Hepatocyte (in vitro differentiated cells): ENCODE measurements at places on chromosomes 2 and 18.

- DNase-seq, result no peak
Observed at GRCh38 chr18:77635451-77635850, 385.8 kb downstream of the GALR1 start.

DNA sequence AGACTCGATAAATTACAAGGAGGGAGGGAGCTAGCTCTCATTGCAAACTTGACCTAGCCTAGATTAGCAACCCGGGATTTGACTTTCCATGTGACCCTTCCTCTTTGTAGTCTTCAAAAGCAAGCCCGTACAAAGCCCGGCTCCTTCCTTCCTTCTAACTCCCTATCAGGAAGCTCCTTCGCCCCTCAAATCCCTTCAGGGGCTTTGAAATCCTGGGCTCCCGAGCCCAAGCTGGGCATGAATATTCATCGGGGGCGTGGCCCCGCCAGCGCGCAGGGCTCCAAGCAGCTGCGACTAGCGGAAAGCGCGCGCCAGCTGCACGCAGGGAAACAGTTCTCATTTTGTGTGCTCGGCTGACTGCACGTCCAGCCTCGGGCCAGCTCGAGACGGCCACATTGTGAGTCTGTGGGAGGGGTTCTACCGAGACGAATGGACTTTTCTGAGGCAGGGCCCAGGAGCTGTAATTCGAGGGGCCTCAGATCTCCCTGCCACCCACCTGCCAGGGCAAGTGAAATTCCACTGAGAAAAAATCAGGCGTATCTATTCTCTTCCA is 84.0 kb upstream of the PELI1 start:
- peak; percentile 90 for DNase-seq

- DNase-seq, result no peak
Observed at GRCh38 chr2:65775839-65776238, 343.4 kb upstream of the SPRED2 start.

- DNase-seq, result no peak
Observed at GRCh38 chr2:195461010-195461409, 196.0 kb upstream of the SLC39A10 start.

- peak; percentile 76 for DNase-seq
Observed at GRCh38 chr2:110993557-110994231, 127.0 kb upstream of the BCL2L11 start.

- peak; percentile 14 for DNase-seq
Observed at GRCh38 chr2:228556717-228557116, 375.2 kb upstream of the SPHKAP start.

- no peak for DNase-seq
Observed at GRCh38 chr2:224694502-224694901, 21.7 kb downstream of the CCDC195 start.

GRCh38 chr2:203802342-203803052 is 65.1 kb upstream of the CTLA4 start:
- DNase-seq, result no peak

DNA sequence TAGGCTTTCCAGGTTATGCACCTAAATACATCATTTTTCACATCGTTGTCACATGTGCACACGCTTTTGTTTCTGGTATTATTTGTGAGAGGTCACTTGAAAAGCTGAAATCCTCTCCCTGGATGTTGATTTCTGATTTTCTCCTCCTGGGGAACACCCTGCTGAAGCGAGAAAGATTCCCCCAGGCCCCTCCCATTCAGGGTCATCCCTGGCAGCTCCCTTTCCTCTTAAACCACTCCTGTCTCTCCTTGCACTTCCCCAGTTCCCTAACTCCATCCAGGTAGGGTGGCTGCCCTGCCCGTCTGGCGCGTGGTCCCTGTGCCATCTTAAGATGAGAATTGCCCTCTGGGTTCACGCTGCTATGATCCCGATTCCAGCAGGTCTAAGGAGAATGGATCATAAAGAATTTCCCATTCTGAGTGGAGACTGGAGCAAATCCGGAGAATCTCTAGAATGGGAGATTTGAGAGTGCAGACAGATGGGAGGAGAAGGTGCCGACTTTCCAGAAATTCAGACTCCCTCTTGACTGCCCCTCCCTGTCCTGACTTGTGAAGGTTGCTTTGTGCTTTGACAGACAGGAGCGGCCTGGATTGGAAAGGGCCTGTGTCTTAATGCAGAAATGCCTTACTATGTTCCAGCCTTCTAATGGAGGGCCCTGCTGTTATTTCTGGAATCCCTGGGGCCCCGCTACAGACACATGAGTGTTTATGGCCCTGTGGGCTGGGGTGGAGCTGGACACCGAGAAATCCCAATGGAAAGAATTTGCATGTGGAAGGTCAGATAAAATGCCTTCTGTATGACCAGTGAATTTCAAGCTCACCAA is 1.3 kb upstream of the YWHAQ start:
- DNase-seq, result peak; percentile 43

- no peak for DNase-seq
Observed at GRCh38 chr2:202113571-202114142, 40.6 kb downstream of the KIAA2012 start.

- DNase-seq, result no peak
Observed at GRCh38 chr2:44470151-44470550, 108.4 kb downstream of the CAMKMT start.

GRCh38 chr2:119468154-119468955 is 36.7 kb downstream of the TMEM37 start:
- no peak for DNase-seq

DNA sequence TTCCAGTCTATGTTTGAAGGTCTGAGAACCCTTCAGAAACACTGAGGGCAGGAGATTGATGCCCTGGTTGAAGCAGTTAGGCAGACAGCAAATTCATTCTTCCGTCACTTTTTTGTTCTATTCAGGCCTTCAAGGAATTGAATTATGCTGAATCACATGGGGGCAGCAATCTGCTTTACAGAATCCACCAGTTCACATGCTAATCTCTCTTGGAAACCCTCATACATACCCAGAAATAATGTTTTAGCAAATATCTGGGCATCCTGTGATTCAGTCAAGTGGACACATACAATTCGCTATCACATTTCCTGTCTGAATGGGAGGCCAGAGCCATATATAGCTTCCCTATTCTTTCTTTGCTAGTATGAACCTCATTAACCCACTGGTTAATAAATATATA is 301.4 kb upstream of the CNTNAP5 start:
- no peak for DNase-seq

GRCh38 chr2:240386326-240386725 is 49.1 kb upstream of the GPC1 start:
- DNase-seq, result peak; percentile 57

DNA sequence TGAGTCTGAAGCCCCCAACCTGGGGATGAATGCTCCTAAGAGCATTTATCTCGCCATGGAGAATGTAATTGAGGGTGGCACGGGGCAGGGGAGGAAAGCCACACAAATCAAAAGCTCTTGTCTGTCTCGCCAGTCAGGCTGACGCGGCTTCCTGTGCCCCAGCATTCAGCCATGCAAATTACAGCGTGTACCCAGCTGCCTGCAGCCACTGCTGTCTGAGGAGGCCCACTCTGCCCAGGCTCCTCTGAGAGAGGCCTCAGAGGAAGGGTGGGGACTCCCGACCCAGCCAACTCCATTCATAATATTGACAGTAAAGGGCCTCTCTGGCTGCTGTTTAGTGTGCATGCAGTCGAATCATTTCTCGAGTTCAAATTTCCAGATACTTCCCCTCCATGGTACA is 22.0 kb downstream of the SMAD7 start:
- DNase-seq, result peak; percentile 81

- no peak for DNase-seq
Observed at GRCh38 chr2:10377052-10377746, 70.9 kb downstream of the ODC1 start.

GRCh38 chr2:24073816-24074215 is 2.3 kb downstream of the SF3B6 start:
- DNase-seq, result no peak

DNA sequence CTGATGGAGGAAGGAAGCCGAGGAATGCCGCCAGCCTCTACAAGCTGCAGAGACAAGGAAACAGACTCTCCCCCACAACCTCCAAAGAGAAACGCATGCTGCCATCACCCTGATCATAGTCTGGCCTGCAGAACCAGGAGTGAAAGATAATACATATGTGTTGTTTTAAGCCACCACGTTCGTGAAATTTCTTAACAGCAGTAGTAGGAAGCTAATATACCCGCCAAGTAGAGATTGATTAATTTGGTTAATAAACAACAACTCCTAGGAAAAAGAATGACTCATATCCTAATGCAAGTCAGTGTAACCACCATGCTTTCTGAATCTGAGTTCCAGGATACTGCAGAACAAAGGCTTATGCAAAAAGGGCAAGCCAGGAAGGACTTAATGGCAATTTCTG is 36.6 kb downstream of the LONRF2 start:
- no peak for DNase-seq

GRCh38 chr2:113228991-113229716 is 49.6 kb downstream of the PAX8 start:
- DNase-seq, result no peak

DNA sequence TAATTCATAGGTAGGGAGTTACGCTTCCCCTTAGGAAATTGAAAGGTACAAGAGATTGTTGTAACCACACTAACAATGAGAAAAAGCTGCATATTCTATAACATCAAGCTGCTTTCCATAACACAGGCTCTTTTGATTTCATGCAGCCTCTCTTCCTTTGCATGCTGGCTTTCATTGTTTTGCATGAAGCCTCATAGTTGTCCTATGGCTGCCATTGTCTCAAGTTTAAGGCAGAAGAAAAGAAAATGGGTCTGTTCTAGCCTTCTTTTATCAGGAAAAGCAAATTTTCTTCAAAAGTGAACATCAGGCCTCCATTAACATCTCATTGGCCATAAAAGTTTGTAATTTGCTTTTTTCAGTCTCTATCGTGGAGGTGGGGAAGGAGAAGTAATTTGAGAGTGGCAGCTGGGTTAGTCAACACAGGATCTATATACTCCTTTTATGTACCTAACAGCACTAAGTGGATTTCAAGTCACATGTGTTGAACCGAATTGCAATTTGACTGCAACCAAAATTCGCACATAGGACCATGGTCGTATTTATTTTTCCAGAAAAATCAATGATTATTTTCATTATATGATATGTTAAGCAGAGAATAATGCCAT is 248.5 kb upstream of the RND3 start:
- DNase-seq, result no peak

GRCh38 chr2:23221236-23221635 is 163.7 kb upstream of the KLHL29 start:
- DNase-seq, result no peak

- no peak for DNase-seq
Observed at GRCh38 chr2:85230679-85231467, 96.9 kb downstream of the TGOLN2 start.

GRCh38 chr2:26571316-26571715 is 69.8 kb downstream of the CIB4 start:
- DNase-seq, result no peak

- DNase-seq, result no peak
Observed at GRCh38 chr2:58202404-58202803, 38.7 kb downstream of the FANCL start.

DNA sequence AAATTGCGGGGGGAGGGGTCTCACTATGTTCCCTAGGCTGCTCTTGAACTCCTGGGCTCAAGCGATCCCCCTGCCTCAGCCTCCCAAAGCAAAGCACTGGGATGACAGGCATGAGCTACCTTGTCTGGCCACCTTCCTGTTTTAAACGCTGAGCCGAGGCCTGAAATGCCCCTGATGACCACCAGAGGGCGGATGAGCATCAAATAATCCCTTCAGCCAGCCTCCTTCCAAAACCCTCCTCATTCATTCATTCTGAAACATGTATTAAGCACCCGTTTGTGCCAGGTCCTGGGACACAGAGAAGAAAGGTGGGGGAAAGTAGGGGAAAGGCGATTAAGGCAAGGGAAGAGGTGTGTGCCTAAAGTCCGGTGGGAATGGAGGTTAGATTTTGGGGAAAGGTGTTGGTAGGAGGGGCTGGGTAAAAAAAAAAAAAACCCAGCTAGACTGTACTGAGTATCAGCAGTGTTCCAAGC is 30.7 kb upstream of the PTMA start:
- DNase-seq, result peak; percentile 91

DNA sequence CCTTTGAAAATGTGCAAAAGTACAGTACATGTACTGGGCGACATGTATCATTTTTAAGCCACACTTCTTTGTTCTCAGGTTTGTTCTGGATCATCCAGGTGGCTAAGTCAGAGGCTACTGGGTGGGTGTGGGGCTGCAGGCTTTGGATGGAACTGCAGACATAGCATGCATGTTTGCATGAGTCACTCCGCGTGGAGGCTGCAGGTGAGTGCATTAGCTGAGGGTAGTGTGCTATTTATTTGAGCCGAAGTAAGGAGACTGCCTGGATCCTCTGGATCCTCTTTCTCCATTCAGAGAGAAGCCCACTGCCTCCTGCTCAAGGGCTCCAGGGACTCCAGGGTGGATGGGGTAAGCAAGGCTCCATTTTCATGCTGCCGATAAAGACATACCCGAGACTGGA is 9.4 kb upstream of the NEURL3 start:
- no peak for DNase-seq
